CD4-positive, alpha-beta T cell treated with Interleukin-17A for 1 hour (primary cell): ENCODE measurements at places on chromosomes 2 and 18.

GRCh38 chr2:170163411-170164065 is 14.4 kb upstream of the MYO3B start:
- DNase-seq = no peak

- no peak for DNase-seq
Observed at GRCh38 chr2:156625360-156626170, 189.4 kb downstream of the GPD2 start.

DNA sequence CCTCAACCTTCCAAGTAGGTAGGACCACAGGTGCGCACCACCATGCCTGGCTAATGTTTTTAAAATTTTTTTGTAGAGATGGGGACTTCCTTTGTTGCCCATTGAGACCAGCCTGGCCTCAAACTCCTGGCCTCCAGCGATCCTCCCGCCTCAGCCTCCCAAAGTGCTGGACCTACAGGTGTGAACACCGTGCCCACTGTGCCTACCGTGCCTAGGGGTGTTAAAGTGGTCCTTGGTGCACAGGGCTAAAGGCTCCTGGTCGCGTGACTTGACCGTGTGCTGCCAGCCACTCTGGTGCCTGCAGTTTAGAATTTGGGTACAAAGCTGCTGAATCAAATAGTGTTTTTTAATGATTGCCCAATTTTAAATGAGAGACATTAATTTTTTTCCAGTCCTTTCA is 51.0 kb upstream of the KCNG2 start:
- DNase-seq = no peak

DNA sequence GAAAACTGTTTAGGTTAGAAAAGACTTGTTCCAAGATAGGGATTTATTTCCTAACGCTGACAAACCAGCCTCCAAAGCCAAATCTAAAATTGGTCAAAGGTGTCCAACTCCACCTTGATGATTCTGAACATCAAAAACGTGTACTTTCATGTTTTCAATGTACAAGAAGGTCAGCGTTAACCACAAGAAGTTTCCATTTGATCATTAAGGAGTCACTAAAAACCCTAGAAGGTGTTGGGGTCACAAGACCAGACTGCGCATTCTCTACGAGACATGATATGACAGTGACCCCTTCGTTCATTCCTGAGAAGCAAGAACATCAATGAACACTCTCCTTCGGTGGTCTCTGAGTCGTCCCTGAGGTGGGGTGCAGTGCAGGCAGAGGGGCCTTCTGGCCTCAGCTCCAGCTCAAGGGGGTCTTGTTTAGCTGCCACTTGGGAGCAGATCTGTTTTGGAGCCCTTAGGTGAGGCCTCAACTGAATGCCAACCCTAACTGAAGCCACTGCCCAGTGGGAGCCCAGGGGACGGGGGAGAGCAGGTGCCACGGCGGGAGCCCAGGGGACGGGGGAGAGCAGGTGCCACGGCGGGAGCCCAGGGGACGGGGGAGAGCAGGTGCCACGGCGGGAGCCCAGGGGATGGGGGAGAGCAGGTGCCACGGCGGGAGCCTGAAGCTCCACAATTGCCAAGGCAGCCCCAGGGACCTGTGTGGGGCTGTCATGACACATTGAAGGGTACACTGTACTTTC is 55.2 kb downstream of the PARD6G start:
- DNase-seq = no peak

GRCh38 chr2:162768656-162769055 is 69.9 kb downstream of the KCNH7 start:
- DNase-seq = no peak

DNA sequence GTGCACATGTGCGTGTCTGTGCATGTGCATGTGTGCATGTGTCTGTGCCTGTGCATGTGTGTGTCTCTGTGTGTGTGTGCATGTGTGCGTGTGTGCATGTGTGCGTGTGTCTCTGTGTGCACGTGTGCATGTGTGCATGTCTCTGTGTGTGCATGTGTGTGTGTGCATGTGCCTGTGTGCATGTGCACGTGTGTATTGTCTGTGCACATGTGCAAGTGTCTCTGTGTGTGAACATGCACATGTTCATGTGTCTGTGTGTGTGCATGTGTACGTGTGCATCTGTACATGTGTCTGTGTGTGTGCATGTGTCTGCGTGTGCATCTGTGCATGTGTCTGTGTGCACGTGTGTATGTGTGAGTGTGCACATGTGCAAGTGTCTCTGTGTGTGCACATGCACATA is 277.3 kb downstream of the GALR1 start:
- no peak for DNase-seq
